ENCODE measurements at places on chromosomes 7 and 10.

DNA sequence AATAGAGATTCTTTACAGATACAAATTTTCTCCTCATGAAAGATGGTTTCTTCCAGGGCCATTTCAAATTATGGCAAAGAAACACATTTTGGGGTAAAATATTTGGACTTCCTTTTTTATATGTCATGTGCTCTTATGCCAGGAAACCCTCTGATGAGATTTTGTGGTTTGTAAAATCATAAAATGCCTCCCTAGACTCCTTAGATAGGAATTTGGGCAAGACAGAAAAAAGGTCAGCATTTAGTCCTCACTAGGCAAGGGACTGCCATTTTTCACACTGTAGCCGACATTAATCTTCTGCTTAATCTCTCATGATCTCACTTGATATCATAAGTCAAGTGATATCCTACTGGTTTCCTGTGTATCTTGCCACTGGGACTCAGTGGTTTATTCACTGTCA lies 286.4 kb downstream of the ARHGAP12 start:
- DNase-seq = no peak

DNA sequence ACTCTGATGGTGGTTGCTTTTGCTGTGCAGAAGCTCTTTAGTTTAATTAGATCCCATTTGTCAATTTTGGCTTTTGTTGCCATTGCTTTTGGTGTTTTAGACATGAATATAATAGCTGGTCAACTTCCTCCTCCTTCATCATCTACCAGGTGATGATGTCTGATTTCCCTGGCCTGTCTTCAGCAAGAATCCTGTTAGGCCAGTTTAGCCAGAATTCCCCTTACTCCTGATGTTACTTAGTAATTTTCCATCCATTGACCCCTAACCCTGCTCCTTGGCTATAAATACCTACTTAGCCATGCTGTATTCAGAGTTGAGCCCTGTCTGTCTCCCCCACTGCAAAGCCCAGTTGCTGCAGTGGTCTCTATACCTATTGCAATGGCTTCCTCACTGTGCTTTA lies 91.4 kb downstream of the ZNF777 start:
- DNase-seq = no peak

- DNase-seq = no peak
Observed at GRCh38 chr7:149773446-149774236, at the start of gene ZNF467. ZNF467 (minus strand) TSS chr7:149773588; CDS start chr7:149771032, 2,556 bp downstream.

GRCh38 chr7:123939784-123940183 lies 14.7 kb downstream of the SPAM1 start:
- no peak for DNase-seq

DNA sequence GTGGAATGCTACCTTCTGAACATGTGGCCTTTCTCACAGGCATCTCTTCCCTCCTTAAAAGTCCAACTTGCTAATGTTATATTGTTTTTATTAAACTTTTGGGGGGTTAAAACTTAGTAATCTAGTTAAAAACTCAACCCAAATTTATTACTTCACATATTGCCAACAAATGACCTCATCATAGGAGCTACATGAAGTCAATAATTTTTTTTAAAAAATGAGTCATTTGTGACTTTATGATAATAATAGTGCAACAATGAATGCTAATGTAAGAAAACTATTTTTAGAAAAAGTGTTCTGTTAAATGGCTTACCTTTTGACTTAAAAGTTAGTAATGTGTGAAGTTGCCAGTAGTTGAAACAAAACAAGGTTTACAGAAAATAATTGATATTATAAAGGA lies 325.9 kb upstream of the FZD1 start:
- DNase-seq = no peak

GRCh38 chr10:32426186-32426585 lies 19.8 kb upstream of the CCDC7 start:
- no peak for DNase-seq

DNA sequence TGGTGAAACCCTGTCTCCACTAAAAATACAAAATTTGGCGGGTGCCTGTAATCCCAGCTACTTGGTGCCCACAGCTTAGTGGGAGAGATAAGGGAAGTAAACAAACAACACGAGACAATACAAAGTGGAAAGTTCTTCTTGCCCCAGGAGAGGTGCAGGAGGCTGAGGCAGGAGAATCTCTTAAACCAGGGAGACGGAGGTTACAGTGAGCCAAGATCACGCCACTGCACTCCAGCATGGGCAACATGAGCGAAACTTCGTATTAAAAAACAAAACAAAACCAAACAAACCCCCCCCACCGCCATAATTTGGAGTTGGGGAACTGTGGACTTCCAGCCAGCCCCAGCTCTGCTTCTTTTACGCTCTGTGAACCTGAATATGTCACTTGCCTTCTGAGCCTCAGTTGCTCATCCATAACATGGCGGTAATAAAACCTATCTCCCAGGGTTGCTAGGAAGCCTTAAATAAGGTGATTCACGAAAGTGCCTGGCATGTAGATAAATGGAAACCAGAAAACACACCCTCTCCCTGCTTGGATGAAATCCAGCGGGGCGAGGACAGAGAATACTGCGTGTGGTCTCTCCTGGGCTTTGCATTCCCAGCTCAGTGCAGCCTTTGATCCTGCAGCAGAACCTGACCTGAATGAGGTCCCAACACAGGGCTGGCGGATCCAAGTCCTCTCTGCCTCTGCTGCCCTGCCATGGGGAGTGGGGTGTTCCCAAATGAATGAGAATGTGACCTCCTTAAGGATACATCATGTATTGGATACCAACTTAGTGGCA lies 10.2 kb downstream of the MLXIPL start:
- no peak for DNase-seq

DNA sequence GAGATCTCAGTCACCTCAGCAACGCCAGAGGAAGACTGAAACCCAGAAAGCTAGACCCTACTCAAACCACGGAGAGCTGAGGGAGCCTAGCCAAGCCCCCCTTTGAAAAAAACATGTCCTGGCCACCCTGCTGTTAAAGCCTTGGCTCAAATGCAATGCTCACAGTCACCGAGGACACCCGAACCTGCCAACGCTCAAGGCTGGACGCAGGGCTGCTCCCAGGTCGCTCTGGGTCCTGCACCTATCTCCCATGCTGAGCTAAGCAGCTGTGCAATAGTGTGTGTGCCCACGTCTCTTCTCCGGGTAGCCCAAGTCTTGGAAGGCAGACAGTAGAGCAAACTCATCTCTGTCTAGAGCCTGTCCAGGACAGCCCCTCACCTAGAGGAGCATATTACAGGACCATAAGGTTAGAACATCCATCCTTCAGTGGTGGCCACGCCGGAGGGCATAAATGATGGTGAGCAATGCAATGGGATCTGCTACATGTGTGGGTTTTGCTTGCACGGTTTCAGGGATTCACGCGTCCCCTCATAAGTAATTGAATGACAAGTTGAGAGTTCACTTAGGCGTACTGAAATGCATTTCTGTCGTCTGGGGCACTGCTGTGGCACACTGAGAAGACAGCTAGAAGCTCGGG lies 94.2 kb upstream of the DDC start:
- peak; percentile 46 for DNase-seq

DNA sequence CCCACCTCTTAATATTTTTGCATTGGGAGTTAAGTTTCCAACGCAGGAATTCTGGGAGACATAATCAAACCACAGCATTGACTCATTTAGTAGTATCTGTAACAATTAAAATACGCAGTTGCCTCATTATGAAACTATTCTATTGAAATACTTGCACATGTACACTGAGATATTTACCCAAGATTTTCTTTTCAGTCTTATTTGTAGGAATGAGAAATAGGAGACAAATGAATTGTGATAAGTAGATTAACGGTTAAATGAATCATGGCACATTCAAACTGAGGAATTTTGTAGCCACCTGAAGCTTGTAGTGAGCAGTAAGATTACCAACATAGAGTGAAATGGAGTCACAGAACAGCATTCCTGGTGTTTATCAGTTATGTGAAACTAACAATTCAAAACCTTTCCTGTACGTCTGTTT lies 18.1 kb downstream of the RP9 start:
- DNase-seq = no peak

- DNase-seq = no peak
Observed at GRCh38 chr7:98204670-98205069, 6.6 kb upstream of the BHLHA15 start.

DNA sequence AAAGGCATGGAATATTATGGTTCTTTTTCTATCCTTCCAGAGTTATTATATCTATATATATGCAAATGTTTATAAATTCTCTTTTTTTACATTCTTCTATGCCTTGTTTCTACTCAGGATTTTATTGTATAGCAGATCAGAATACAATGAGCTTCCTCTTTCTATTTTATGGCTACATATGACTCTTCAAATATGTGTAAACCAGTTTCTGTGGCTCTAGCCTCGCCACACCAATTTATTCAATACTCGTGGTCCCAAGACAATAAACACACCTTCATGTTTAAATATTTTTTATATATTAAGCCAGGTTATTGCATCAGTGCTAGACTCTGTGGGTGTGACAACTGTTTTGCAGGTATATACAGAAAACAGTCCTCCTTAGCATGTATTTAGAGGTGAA lies 237.5 kb upstream of the MKLN1 start:
- no peak for DNase-seq

DNA sequence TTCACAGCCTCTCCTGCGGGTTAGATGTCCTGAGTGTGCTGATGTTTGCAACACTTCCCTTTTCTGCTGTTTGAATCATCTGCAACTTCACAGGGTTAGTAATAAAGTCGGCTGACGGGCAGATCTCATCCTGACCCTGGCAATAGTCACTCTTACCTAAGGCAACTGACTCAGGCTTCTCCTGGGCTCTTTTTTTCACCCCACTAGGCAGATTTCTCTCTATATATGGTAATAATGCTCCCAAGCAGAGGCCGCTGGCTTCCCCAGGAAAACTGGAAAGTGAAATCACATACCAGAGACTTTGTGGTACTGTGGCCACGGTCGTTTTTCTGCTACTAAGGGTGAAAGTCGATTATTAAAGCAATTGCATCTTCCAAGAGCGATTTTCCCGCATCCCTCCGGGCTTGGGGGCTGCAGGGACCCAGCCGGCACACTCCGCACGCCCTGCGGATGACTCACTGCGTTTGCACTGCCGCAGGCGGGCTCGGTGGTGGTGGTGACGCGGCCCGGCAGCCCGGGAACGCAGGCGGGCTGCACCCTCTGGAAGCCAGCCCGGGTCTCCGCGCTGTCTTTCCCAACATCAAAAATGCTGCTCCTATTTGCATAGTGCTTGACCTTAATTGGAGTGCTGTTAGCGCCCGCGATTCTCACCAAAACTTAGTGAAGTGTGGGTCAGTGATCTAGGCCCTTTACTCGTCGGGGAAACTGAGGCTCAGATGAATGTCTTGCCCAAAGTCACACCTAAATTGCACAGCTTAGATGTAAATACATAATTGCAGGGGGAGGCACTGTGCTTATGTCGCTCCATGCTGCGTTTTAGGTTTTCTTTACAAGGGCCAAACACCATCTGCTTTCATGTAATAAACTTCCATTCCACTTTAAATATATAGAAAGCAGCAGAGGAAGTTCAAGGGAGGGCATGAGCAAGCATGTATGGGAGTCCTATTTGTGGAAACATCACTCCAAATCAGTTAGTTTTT lies 47.6 kb upstream of the ITGB1 start:
- DNase-seq = peak; percentile 96

DNA sequence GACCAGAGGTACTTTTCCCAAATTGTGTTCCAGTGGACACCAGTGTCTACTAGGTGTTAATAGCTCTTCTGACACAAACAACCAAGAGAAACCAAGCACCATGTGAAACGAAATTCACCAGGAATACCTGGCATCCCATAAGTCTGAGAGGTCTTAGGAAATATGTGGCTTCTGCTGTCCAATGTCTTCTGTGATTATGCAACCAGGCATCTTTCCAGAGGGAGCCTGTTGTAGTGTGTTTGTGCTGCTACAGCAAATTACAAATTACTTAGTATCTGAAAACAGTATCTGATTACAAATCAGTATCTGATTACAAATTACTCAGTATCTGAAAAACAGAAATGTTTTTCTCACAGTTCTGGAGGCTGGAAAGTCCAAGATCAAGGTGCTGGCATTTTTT lies 133.6 kb upstream of the NPVF start:
- DNase-seq = no peak

- peak; percentile 73 for DNase-seq
Observed at GRCh38 chr10:119104654-119105015, 722 bp downstream of the DENND10 start.

GRCh38 chr10:33129996-33130386 lies 172.0 kb upstream of the ITGB1 start:
- no peak for DNase-seq

- no peak for DNase-seq
Observed at GRCh38 chr10:62501547-62501946, 127.4 kb downstream of the ZNF365 start.

GRCh38 chr7:8434290-8435002 lies 1.0 kb downstream of the NXPH1 start:
- DNase-seq = no peak

DNA sequence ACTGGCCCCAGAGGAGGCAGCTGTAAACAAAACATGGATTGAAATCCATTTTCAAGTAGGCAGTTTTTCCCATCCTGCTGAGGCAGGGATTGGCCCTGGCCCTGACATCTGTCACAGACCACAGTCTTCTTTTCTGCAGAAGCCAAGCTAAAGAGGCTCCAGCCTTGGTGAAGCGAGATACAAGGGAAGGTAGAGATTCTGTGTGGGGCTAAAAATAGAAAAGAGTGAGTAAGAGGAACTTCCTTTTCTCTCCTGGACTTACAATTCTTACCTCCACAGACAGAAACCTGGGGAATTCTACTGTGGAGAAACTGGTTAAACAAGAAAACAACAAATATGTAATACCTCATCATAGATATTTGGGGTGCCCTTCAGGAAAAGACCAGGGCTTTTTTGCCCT lies 624.8 kb upstream of the FZD8 start:
- DNase-seq = no peak

DNA sequence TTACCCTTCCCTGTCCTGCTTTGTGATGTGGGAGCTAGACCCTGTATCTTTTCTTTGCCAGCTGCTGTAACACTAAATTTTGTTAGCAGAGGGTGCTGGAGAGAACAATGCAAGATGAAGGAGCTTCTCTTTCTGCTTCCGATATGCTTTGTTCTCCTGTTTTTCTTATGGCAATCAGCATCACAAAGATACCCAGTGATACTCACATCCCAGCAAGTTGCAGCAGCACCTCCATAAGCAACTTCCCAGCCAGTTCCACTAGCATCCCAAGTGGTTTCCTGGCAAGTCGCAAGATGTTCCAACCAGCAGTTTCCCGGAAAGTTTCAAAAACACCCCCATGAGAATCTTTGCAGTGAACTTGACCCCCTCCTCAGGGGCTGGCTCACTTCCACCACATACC lies 148.6 kb downstream of the IMMP2L start:
- DNase-seq = no peak

DNA sequence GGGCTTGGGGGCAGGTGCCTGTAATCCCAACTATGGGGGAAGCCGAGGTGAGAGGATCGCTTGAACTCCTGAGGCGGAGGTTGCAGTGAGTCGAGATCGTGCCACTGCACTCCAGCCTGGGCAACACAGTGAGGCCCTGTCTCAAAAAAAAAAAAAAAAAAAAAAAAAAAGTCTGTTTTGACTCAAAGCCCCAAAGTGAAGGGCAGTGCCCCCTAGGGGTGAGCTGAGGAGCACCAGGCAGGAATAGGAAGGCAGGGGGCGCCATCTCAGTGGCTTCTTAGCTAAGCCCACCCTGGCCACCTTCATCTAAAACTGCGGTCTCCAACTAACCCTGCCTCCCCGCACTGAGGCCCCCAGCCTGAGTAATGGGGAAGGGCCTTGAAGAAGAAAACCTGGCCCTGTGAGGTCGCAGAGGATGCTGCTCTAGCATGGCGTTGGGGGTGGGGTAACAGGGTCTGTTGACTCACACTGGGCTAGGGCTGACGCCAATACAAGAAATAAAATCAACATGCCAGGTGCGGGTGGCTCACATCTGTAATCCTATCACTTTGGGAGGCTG lies 9.8 kb downstream of the PODXL start:
- no peak for DNase-seq
